ENCODE measurements at places on chromosomes 1 and 21.

DNA sequence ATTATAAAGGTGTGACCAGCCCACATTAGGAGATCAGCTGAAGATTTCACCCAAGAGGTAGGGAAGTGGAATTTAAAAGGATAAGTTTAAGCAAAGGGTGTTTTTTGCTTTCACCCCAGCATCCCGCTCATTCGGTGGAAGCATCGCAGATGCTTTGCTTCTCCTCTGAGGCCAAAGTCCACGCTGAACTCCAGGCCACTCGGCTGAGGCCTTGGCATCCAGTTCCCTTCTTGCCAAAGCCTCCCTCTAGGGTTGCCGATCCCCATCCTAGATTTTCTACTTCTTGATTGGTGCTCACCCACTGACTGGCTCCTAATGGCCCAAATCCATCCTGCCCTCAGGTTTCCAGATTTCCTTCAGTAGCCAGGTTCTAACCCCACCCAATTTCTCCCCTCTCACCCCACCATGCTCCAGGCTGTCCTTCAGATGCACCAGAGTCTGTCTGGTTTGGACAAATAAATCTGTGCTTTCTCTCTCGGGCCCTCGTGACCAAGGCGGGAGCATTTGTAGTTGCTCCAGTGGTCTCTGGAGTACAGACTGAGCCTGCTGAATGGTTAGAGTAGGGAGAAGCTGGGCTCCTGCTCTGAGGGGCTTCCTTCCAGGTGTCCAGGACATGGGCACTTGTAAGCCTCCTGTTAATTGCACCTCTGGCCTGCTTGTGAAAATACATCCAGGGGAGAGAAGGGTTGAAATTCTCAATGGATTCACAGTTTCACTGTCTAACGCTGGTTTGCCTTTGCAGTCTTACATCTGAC is 193.2 kb downstream of the C1orf94 start:
- H3K4me3 ChIP-seq: no peak overlapping the region
- no peak overlapping the region for H3K27ac ChIP-seq
- ATAC-seq: no peak

GRCh38 chr1:228270032-228270431 is 62.2 kb downstream of the OBSCN start:
- no peak overlapping the region for H3K4me3 ChIP-seq
- peaks cover 6% of the 10 kb centered on the region for H3K4me1 ChIP-seq
- H3K27me3 ChIP-seq: no peaks in the 10 kb centered on the region
- no peak for ATAC-seq
- H3K27ac ChIP-seq: no peak overlapping the region

- H3K4me3 ChIP-seq: no peak overlapping the region
- H3K36me3 ChIP-seq: no peaks in the 10 kb centered on the region
- peaks cover 5% of the 10 kb centered on the region for H3K4me1 ChIP-seq
These were observed 10.4 kb downstream of the FGR start for GRCh38 chr1:27624467-27625178.

DNA sequence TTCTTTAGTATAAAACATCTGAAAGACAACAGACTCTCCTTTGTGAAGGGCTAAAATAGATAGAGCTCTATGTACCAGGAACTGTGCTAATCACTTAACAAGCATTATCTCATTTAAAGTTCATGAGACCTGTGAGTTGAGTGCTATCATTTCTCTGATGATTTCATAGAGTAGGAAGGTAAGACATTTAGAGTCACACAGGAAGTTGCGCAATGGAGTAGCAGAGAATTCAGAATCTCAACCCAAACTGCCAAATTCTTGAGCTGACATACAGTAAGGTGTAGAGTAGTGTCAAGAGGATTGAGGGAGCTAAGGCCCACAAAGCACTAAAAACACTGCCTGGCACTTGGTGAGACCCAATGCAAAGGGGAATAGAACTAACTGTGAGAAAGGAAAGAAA is 384.3 kb downstream of the NTNG1 start:
- H3K27ac ChIP-seq: no peak overlapping the region
- H3K36me3 ChIP-seq: no peaks in the 10 kb centered on the region
- ATAC-seq: no peak
- no peaks in the 10 kb centered on the region for H3K4me1 ChIP-seq
- H3K27me3 ChIP-seq: no peaks in the 10 kb centered on the region
- H3K4me3 ChIP-seq: no peak overlapping the region

GRCh38 chr1:218468711-218469110 is 123.6 kb downstream of the TGFB2 start:
- H3K27ac ChIP-seq: no peak overlapping the region
- H3K36me3 ChIP-seq: no peaks in the 10 kb centered on the region
- ATAC-seq: peak; percentile 39
- no peaks in the 10 kb centered on the region for H3K27me3 ChIP-seq

DNA sequence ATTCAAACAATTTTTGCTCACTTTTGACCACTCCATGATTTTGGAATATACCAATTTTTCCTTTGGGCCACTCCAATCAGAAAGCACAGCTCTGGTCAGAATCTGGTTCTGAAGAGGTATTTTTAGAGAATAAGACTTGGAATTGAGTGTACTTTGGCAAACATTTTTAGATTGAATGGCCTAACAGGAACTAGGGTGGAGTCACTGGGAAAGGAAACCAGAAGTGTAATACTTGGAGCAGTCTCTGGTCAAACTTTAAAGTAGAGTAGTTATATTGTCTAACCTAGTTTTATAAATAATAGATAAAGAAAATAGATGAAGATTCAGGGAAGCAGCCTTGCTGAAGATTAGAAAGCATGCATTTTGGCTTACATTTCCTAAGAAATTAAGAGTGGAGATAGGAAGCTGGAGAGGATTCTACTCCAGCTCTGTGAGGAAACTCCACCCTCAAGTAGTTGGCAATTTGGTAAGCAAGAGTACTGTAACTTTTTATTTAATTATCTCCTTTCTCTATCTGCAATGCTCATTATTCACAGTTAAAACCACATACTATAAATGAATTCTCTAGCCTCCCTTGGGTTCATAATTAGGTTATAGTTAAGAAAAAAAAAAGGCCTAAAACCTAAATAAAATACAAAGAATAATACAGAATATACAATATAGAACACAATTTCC is 15.8 kb downstream of the STIL start:
- H3K36me3 ChIP-seq: peaks cover 9% of the 10 kb centered on the region
- no peak for ATAC-seq
- H3K27ac ChIP-seq: peak overlapping the region; percentile 7

DNA sequence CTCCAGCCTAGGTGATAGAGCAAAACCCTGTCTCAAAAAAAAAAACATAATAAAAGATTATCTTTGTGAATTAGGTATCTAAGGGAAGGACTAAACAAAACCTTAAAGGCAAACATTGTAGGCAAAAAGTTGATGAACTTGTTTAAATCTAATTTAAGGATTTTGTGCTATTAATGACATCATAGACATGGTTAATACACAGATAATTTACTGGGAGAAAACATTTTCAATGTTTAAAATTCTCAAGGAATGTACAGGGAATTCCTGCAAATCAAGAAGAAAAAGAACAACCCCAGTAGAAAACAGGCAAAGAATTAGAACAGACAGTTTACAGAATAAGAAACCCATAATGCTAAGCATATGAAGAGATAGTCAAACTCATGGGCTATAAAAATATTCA is 47.6 kb downstream of the ST3GAL3 start:
- no peak overlapping the region for H3K4me3 ChIP-seq
- no peak for ATAC-seq
- H3K4me1 ChIP-seq: no peaks in the 10 kb centered on the region
- peaks cover 3% of the 10 kb centered on the region for H3K36me3 ChIP-seq
- H3K27ac ChIP-seq: no peak overlapping the region
- H3K27me3 ChIP-seq: no peaks in the 10 kb centered on the region

GRCh38 chr1:96525657-96526557 is 195.7 kb upstream of the PTBP2 start:
- no peaks in the 10 kb centered on the region for H3K27me3 ChIP-seq
- no peak overlapping the region for H3K4me3 ChIP-seq
- no peaks in the 10 kb centered on the region for H3K36me3 ChIP-seq
- peak overlapping the region; percentile 22 for H3K27ac ChIP-seq
- ATAC-seq: peak; percentile 56

DNA sequence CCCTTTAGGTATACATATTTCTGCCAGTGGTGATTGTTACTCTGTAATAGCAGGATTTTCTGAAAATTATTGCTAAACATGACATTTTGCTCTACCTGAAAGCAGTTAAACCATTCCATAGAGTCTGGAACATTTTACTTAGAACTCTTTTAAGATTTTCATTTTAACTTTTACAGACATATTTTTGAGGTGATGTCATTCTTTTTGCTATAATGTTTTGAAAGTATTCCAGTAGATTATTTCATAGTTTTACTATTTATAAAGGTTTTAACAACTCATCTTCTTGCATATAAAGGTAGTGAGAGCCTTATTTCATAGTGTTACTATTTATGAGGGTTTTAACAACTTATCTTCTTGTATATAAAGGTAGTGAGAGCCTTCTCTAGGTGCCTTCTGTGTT is 42.9 kb downstream of the PTBP2 start:
- H3K36me3 ChIP-seq: no peaks in the 10 kb centered on the region
- no peak for ATAC-seq
- no peaks in the 10 kb centered on the region for H3K4me1 ChIP-seq

- H3K4me1 ChIP-seq: peaks cover 55% of the 10 kb centered on the region
- H3K27ac ChIP-seq: peak within 1 kb of the TSS; percentile 83
- peak; percentile 73 for ATAC-seq
- no peaks in the 10 kb centered on the region for H3K27me3 ChIP-seq
These were observed at the start of gene BEND5 for GRCh38 chr1:48776393-48777218. Gene BEND5 (minus strand): TSS chr1:48776891. CDS start chr1:48776831, 60 bp downstream.

GRCh38 chr1:175536369-175536768 is 207.0 kb downstream of the TNR start:
- H3K27ac ChIP-seq: no peak overlapping the region
- no peak overlapping the region for H3K4me3 ChIP-seq
- H3K4me1 ChIP-seq: no peaks in the 10 kb centered on the region
- H3K27me3 ChIP-seq: peaks cover 10% of the 10 kb centered on the region
- ATAC-seq: peak; percentile 31
- H3K36me3 ChIP-seq: no peaks in the 10 kb centered on the region

DNA sequence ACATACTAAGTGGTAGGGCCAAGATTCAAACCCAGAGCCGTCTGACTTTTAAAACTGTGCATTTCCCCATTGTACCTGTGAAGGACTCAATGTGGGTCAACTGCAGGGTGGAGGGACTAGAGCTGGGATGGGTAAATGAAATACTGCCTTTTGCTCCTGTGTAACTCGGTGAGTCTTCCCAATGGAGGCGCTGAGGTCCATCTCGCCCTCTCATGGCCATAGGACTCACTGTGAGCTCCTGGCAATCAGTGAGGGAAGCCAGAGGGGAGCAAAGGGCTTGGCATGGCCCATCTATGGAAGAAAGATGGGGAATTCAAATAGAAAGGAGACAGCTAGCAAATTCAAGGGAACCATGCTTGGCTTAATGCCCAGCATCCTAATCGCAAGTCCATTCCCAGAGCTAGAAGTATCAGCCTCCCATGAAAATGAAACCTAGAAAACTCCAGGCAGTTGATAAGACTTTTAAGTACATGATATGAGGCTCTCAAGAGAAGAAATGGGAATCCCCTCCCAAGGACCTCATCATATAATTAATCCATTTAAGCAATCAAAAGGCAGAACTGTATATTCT is 25.4 kb upstream of the CGN start:
- ATAC-seq: no peak
- no peak overlapping the region for H3K27ac ChIP-seq
- H3K27me3 ChIP-seq: no peaks in the 10 kb centered on the region
- no peaks in the 10 kb centered on the region for H3K36me3 ChIP-seq

DNA sequence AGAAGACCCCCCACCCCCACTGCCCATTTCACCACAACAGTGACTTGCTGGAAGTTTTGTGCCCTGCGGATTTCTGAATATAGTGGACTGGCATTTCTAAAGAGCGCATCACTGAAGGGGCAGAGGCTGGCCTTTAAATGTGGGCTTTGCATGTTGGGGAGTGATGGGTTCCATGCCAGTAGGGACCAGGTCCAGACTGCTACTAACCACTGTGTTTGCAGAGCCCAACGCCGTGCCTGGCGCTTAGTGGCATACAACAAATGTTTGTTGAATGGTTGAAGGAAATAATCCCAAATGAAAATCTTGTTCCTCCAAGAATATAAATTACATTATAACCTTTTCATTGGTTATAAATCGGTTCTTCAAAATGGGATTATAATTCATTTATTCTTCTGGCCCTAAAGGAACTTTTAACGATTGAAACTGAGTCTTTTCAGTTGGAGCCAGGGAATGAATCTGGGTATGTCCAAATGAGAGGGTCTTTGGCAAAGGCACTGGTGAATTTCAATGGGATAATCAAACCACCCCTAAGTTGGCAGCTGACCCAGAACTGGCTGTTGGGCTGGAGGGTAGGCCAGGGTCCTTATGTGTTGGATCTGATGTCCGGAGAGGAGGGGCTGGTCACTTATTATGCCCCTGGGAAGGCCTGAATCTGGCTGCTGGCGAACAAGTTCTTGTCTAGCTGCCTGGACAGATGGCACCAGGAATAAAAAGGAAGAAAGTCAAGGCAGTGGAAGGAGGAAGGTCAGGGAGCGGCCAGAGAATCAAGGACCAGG is 13.8 kb upstream of the SDHB start:
- H3K36me3 ChIP-seq: no peaks in the 10 kb centered on the region
- H3K4me3 ChIP-seq: no peak overlapping the region
- no peak for ATAC-seq
- peaks cover 18% of the 10 kb centered on the region for H3K27me3 ChIP-seq
- H3K27ac ChIP-seq: no peak overlapping the region

All from gastroesophageal sphincter (tissue), 4 donors.